Immature natural killer cell (primary cell): ENCODE measurements at places on chromosomes 2 and 18.

GRCh38 chr2:224799691-224800090, 83.5 kb upstream of the CCDC195 start:
- DNase-seq: no peak

DNA sequence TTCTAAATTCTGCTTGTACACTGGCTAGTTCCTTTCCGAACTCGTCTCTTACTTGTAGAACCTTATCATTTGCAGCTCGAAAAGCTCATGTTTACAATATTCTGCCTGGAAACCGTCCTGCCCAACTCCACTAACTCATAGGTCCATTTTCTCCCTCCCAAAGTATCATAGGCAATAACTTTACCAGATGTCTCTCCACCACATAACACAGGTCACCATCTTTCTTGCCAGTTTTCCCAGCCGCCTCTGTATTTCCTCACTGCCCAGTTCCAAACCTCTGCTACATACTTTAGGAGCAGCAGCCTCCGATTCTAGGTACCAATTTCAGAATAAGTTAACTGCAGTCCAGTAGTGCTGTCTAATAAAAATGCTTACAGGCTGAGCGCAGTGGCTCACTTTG, 259.5 kb downstream of the GLI2 start:
- no peak for DNase-seq

GRCh38 chr2:179266271-179266670, 1.6 kb upstream of the SESTD1 start:
- DNase-seq: no peak

DNA sequence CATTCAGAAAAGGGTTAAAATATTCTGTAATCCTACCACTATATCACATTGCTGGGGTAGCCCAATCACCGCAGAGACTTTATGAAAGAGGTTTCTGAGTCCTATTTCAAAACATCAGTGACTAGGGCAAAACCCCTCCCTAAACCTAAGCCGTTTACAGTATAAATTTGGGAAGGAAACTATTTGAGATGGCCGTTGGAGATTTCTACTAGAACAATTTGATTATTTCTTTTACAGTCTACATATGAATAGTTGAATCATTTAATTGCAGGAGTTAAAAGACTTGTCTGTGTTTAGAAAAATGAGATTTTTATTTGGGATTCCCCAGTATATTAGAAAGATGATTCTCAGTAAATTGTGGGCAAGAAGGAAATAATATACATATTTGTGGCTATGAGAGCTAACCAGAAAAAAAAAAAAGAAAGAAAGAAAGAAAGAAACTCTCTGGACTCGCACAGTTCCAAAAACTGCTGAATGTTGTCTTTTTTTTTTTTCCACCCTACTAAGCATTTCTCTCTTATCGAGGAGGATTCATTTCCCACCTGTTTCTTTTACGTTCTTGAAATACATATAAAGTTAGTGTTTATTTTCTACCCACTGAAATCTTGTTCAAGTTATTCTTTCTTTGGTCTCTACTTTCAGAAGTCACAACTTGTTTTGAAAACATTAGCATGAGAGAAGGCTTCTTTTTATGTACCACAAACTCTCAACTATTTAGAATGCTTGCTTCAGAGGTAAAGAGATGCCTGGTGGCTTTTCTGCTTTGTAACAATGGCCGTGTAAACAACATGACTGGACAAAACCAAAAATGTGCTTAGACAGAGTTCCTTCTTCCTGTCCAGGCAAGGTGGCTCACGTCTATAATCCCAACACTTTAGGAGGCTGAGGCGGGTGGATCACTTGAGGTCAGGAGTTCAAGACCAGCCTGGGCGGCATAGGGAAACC, 65.9 kb downstream of the BCL2 start:
- DNase-seq: no peak

DNA sequence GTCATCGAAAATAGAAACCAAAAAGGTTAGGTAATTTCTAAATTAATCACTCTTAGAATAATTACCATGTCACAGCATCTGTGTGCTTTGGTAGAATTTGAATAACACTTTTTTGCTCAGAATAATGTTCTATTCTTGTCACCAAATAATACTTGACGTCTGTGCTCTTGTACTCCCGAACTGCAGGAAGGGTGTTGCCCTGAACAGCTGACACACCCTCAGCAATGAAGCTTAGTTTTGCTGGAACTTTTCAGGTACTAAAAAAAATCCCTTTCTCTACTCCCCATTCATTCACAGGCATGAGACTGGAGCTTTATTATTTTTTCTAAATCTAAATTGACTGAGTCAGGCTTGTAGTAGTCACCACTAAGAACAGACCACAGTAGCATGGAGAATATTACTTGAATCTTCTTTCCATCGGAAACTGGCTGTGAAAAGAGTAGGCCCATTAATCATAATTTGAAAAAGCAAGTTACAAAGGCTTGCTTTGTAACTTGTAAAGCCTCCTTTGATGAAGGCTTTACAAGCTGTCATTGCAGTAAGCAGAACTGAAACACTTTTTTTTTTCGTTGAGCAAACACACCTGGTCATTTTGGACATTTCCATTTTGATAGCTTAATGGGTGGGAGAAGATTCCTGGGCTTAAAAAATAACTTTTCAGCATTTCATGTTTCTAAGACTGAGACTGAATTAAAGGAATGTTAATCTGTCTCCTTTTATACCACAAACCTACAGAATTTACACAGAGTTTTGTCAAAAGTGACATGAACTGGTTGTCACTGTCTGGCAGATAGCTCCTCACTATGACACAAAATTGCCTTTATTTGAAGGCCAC, 70.3 kb upstream of the PELI1 start:
- DNase-seq: no peak

GRCh38 chr2:144477281-144477956, 42.5 kb downstream of the ZEB2 start:
- no peak for DNase-seq

- DNase-seq: no peak
Observed at GRCh38 chr2:42855221-42855970, 63.0 kb upstream of the HAAO start.

DNA sequence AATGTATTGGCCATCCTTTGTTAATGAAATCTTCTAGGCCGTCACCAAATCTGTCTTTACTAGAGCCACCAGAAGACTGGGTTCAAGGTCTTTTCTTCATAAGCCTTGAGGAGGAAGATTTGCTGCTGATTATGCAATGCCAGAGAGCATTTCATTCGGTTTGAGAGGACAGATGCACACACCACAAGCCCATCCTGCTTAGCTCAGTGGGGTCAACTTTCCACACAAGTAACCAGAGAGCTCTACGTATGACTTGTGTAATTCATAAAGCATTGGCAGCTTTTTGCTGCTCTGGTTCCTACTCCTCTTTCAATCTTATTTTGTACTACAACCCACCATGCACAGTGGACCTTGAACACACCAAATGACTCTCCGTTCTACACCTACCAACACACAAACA, 106.9 kb downstream of the OSR1 start:
- DNase-seq: no peak

DNA sequence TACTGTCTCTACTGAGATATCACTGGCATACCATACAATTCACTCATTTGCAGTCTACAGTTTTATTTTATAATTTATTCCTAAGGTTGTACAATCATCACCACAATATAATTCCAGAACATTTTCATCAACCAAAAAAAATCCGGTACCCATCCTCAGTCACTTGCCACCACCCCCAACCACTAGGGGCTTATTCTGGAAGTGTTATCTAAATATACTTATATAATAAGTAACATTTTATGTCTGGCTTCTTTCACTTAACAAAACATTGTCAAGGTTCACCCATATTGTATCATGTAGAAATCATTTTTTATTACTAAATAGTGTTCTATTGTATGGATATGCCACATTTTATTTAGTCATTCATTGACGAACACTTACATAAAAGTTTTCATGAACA, 440.8 kb downstream of the RNF144A start:
- DNase-seq: no peak

DNA sequence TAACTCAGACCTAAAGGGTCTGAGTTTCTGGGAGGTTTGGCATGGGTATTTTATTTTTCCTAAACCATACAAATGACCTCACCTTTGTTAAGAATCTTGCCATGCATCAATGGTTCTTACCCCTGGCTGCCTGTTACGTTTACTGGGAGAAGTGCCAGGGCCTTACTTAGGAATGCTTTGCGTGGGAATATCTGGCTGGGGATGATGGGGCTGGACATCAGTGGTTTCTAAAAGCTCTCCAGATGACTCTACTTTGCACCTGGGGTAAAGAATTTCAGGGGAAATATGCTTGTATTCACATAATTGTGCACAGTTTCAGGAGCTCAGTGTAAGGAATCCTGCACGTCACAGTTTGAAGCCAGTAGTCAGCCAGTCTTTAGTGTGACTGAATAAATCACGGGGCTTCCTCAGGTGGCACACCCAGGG, 18.2 kb upstream of the DAW1 start:
- DNase-seq: no peak

DNA sequence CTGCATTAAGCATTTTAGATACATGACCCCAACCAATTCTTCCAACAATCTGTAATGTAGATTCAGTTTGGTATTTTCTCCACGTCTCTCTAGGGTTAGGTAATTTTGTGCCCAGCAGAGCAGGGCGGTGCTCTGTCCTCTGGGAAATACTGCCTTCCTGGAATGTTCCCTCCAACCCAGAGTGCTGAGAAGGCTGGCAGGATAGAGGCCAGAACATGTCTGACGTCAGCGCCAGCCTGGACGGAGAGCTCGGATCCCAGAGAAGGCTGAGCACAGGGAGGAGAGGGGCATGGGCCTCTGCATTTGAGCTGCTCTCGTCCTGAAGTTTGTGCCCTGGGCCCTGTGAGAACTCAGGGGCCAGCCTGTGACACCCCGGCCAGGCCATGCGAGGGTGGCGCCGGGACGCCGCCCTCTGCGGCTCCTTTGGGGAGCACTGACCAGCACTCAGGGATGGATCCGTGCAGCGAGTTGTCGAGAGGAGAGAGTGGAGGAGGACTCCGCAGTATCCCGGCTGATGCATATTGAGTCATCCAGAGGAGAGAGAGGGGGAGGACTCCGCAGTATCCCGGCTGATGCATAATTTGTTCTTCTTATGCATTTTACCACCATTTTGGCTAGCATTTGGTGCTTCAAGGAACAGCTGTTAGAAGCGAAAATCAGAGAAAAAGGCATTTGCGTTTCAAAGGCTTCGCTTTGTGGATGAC, 80.0 kb upstream of the PXDN start:
- no peak for DNase-seq

DNA sequence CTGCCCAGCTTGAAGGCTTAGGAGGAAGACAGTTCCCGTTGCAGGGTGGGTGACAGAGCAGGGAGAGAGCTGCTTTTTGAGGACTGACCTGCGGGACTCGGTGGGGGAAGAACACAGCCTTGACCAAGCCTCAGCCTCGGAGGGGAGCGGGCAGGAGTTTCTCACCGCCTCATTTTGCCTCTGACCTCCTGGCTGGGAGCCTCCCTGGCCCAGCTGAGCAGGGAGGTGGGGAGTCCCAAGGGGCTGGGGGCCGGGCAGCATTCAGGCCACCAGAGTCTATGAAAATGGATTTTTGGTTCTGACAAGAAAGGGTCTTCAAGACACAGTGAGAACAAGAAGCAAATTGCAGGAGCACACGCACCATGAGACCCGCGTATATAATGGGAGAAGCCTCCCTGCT, 51.3 kb upstream of the SMAD7 start:
- no peak for DNase-seq

DNA sequence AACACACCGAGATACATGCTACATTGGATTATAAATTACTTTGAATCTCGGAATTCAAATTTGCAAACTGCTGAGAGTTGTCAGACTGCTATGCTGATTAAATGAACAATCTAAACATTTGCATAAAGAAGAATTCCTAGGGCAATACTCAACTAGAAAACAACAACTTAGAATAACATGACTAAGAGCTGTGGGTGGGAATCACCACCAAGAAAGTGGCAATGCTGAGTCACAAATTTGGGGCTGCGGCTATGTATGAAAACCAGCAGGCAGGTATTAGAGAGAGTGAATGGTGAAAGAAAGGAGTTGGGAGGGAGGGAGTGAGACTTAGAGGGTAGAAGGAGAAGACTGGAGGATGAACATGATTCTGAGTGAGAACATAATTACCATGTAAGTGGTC, 559.5 kb downstream of the PIK3C3 start:
- DNase-seq: no peak

- no peak for DNase-seq
Observed at GRCh38 chr2:3738454-3738853, 35.1 kb downstream of the DCDC2C start.

- no peak for DNase-seq
Observed at GRCh38 chr2:7004636-7005035, 87.4 kb downstream of the RNF144A start.

DNA sequence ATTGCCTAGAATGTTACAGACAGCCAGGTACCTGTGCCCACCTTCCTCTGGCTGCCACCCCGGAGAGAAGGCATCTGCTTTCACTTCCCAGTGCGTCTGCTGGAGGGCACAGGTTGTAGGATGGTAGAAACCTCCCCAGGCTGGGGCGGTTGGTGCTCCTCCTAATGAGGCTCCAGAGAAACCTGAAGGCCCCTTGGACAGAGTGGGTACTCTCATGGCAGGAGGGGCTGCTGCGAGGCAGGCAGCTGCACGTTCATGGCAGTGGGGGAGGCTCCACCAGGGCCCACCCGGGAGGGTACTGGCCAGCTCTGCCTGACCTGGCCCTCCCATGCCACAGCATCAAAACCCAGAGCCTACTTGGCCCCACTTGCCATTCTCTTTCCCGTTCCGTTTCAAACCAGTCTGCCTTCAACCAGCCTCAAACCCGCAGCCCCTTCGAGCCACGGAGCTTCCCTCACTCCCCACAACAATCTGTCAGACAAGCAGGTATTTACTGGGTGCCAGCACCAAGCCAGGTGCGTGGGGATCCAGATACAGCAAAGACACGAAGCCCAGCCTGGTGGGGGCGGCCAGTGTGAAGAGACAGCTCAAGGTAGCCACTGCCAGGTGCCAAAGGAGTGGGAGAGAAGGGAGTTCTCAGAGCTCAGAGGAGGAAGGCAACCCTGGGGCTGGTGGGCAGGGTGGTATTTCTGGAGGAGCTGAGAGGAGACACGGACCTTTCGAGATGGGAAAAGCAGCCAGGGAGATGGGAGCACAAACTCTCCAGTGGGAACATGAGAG, 229.6 kb downstream of the LOXHD1 start:
- no peak for DNase-seq

DNA sequence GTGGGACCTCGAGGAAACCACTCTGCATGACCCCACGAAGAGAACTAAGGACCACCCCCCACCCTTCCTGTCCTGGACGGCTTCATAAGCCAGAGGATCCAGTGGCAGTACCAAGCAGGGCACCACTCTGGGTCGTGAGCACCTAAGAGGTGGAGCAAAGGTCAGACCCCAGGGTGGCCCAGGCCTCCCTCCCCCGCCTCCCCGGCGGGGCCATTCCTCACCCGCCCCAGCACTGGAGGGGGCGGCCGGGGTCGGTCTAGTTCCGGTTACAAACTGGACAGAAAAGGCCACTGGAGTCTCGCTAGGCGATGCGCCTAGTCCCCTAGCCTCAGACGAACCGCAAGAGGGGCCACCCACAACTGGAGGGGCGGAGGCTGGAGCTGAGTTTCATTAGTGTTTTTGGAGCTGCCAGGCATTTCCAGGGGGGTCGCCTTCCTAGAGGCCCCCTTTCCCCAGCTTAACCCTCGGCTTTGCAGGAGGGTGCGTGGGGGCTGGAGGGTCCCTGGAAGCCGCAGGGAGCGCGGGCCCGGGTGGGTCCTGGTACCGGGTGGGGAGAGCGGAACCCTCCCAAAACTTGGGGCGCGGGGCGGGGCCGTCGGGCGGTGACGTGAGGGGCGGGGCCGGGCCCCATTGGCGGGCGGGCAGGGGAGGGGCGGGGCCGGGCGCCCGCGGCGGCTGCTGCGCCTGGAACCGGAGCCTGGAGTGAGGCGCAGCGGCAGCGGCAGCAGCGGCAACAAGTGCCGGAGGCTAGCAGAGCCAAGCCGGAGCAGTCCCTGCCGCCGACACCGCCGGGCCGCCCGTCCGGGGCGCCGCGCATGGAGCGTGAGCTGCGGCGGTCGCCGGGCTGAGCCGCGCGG, at the start of gene B3GNT2:
Gene B3GNT2, plus strand, starts transcription at position 695 of the 857 bp plus-strand sequence. CDS start 26,106 bp downstream, outside the sequence.
- peak; percentile 83 for DNase-seq

GRCh38 chr2:8151888-8152287, 530.0 kb upstream of the ID2 start:
- DNase-seq: no peak
